ENCODE measurements at places on chromosomes 1 and 21.

DNA sequence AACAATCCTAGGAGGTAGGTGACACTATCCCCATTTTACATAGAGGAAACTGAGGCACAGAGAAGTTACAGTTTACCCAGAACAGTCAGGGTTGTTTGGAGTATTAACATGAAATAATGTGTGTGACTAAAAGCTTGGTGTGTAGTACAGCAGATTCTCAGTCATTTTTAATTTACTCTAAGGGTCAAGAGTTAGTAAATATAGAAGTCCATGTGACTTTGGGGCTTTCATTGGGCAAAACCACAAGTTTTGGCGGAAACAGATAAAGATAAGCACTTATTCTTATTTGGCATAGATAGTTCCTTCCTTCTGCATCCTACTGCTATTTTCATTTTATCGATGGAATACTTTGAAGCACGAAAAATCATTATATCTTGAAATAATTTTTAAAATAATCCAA is 128.5 kb downstream of the DNM3 start:
- no peak for DNase-seq

GRCh38 chr1:159743651-159744410 is 29.4 kb upstream of the CRP start:
- no peak for DNase-seq

GRCh38 chr1:2896824-2897223 is 95.3 kb upstream of the TTC34 start:
- no peak for DNase-seq

DNA sequence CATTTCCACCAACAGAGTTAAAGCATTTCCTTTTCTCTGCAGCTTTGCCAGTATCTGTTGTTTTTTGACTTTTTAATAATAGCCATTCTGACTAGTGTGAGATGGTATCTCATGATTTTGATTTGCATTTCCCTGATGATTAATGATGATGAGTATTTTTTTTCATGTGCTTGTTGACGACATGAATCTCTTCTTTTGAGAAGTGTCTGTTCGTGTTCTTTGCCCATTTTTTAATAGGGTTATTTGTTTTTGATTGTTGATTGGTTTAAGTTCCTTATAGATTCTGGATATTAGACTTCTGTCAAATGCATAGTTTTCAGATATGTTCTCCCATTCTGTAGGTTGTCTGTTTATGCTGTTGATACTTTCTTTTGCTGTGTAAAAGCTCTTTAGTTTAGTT is 37.9 kb upstream of the PALMD start:
- DNase-seq: no peak

Data from SK-MEL-5 (cell line).